ENCODE measurements at places on chromosomes 16 and 17.

GRCh38 chr16:52436339-52437276 is 110.3 kb downstream of the TOX3 start:
- no peak for DNase-seq

DNA sequence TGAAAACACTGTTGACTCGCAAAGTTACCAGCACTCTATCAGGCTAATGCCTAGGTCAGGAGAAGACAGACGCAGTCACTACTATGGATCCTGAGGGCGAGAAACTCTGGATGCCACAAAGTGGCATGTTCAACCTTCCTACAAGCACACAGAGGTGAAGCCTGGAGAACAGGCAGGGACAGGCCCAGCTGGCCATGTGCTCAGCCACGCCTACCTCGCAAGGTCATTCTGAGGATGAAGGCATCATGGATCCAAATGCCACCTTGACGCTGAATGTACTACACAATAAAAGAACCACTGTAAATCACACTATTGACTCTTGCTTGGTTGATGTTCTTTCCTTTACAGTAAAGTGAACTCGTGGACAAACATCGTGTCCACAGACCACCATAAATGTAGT is 85.8 kb downstream of the ANKRD11 start:
- DNase-seq, result no peak

DNA sequence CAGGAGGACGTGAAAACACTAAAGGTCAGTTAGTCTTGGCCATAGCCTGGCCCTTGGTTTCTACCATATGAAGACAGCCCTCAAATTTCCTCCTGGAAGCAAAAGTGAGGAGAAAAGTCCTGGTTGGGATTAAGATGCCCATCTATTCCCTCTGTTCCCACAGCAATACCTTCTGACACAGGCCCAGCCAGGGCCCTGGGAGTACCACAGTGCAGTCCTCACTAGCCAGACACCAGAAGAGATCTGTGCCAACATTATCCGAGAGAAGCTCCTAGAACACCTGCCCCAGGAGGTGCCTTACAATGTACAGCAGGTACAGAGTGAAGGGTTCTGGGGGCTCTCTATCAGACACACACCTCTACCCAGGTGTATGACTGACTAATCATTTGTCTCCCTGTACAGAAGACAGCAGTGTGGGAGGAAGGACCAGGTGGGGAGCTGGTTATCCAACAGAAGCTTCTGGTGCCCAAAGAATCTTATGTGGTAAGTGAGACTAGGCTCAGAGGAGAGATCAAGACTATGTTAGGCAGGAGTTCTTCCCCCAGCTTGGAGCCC is 4.1 kb downstream of the ERAL1 start:
- DNase-seq, result no peak

- DNase-seq, result no peak
Observed at GRCh38 chr17:17784657-17785267, 52.0 kb downstream of the SREBF1 start.

DNA sequence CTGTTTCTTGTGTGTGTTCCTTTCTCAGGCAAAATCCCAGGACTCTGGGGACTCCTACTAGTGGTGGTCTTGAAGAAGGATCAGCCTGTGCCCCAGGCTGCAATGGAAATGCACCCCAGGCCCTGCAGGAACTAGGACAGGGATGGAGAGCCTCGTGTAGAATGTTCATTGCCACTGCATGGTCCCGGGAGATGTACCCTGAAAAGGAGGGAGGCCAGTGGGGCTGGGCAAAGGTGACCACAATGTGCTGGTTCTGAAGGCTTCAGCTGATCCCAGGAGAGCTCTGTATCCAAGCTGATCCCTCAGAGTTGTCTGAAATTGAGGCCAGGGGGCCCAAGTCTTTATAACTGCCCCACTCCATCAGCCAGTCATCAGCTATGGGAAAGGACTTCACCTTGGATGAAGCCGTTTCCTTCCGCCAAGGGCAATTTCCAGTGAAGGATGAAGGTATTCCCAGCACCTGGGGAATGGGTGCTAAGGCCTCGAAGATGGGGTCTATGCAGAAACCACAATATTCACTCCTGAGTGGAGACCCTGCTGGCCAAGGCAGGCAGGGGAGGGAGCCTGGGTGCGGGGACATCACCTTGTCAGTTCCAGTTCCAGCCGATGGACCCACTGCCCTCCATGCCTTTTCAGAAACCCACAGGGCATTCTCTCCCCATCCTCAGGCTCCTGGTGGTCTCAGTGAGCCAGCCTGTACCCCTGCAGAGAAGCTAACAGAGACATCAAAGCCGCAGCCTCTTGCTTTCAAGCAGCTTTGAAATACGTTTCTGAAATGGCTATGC is 59.9 kb upstream of the CDH5 start:
- DNase-seq, result no peak

DNA sequence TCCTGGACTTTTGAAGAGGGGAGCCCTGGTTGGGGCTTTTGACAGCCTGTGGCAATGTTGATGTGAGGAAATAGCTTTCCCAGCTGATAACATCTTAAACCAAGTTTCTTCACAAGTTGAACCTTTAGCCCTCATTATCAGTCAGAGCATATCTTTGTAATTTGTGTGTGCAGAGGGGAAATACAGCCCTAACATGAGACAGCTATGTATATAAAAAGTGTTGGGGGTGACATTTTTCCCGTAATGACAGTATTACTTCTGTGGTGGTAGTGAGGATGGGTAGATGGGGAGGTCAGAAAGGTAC is 221.1 kb downstream of the FTO start:
- no peak for DNase-seq

GRCh38 chr17:65750166-65750565 is 188.7 kb upstream of the AXIN2 start:
- DNase-seq, result no peak

DNA sequence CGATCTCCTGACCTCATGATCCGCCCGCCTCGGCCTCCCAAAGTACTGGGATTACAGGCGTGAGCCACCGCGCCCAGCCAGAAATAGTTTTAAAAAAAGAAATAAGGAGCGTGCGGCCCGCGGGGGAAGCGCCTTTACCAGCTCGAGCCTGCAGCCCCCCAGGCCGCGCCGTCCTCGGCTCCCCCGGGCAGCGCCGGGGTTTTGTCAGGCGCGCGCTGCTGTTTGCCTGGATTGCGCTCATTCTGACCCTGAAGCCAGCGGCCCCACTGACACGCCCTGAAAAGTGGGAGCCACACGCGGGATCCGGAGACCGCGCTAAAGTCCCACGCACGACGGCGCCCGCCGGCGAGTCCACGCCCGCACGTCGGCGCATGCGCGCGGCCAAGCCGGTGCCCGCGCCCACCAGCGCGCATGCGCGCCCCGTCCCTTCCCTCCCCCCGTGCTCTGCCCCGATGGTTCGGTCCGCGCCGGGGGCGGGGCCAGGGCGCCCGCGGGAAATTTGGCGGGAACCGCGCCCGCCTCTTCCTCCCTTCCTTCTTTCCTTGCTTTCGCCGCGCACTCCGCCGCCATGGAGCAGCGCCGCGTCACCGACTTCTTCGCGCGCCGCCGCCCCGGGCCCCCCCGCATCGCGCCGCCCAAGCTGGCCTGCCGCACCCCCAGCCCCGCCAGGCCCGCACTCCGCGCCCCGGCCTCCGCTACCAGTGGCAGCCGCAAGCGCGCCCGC is at the start of gene CDT1:
CDT1 (plus strand) TSS at position 526 of the 724 bp plus-strand sequence; CDS start at position 569, 43 bp downstream.
- peak; percentile 56 for DNase-seq

GRCh38 chr17:42541041-42541833 is 5.2 kb downstream of the NAGLU start:
- no peak for DNase-seq
